Fibroblast of skin of right biceps (primary cell): ENCODE measurements at places on chromosomes 6 and 20.

DNA sequence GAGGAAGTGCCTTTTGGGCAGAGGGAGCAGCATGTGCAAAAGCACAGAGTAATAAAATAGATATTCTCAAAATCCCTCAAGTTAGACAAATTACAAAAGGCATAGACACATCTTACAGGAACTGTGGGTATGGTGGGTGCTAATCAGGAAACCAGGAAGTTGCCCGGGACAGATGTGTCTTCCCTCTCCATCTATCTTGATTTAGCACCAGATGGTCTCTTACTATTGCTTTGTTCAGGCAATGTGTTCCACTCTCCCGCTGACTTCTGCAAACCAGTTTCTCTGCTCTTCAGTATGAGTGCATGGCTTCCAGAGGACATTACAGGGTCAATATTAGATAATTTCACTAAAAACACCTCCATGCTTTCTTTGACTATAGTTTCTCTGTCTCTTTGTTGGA, 13.2 kb downstream of the CITED2 start:
- DNase-seq, result no peak

DNA sequence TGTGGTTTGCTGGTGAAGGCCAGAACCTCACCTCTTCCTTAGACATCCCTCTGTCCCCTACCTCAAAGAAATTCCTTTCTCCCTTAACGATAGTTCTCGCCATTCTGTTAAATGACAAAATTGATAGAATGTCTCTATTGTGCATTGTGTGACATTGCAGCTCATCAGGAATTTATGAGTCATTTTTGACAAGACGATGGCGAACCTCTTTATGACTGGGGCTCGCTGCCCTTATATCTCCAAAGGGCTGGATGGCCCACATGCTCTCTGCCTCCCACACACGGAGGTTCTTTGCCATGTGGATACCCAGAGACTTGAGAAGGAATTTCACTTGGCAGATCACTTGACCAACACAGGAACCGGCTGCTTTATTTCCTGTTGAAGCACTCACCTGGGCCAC, 66.8 kb upstream of the RPS6KA2 start:
- DNase-seq, result no peak

- DNase-seq, result no peak
Measured at GRCh38 chr6:117603821-117604220, 1.5 kb upstream of the GOPC start.

GRCh38 chr6:119294984-119295383, 54.6 kb downstream of the MAN1A1 start:
- DNase-seq, result no peak

DNA sequence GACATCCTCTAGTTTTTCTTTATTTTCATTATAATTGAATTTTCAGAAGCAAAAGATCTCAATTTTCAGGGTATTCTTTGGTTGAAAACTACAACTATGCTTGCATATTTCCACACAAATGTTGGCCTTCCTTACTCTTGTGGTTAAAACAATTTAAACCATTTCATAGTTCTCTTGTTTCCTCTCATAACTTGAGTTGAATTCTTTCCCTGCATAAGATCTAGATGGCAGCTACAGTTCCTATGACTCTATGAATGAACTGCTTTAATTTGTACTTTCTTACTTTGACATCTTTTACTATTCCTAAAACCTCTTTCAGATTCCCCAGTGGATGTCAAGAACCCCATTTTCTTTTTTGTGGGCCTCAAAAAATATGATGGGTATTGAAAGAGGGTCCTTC, 564.5 kb downstream of the NKAIN2 start:
- no peak for DNase-seq

DNA sequence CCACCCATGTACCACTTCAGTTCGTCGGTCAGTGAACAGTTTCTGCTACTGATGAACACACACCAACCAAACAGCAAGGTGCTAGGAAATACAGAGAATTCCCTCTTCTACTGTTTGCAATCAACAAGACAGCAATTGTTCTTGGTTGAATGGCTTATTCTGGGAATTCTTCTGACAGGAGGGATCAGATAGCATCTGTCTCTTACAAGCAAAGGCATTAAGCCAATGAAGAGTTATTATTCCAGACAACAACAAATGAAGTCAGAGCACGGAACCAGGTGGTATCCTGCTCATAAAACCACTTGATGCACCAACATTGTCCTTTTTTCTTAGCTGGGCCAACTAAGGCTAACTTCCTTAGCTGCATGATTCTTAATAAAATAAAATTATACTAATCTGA, 37.8 kb downstream of the PTPRK start:
- no peak for DNase-seq

DNA sequence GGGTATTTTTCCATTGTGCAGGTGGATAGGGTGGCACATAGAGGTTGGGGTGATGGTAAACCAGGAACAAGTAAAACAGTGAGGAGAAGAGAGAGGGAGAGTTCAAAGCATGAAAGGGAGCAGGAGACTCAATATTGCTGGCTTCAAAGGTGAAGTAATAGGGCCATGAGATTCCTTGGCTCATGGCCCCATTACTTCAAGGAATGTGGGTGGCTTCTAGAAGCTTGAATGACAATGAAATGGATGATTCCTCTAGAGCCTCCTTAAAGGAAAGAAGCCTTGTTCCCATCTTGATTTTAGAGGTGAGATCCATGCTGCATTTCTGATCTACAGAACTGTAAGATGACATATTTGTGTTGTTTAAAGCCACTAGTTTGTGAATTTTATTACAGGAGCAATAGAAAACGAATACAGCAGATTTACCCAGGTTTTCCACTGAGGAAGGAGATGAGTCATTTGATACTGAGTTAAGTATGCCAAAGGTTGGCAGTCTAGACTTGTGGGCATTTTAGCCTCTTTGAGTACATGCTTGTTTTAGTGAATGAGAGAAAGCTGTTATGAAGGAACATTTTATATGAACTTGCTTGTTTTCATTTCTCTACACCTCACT, 110.4 kb downstream of the PLCB4 start:
- DNase-seq, result peak; percentile 23
